Stimulated activated CD8-positive, alpha-beta memory T cell treated with anti-CD3 and anti-CD28 coated beads, Interleukin-4, amount 100 ng/mL, for 1 hour (primary cell): ENCODE measurements at places on chromosomes 4 and X.

GRCh38 chr4:6467600-6467999, 4.8 kb downstream of the PPP2R2C start:
- DNase-seq: no peak

- DNase-seq: no peak
These were observed 27.8 kb downstream of the FRYL start for GRCh38 chr4:48752246-48752645.

DNA sequence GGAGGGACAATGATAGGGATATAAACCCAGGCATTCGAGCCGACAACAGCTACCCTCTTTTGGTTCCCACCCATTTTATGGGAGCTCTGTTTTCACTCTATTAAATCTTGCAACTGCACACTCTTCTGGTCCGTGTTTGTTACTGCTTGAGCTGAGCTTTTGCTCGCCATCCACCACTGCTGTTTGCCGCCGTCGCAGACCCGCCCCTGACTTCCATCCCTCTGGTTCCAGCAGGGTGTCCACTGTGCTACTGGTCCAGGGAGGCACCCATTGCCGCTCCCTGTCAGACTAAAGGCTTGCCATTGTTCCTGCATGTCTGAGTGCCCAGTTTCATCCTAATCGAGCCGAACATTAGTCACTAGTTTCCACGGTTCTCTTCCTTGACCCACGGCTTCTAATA, 1170.5 kb upstream of the PABPC4L start:
- DNase-seq: no peak

DNA sequence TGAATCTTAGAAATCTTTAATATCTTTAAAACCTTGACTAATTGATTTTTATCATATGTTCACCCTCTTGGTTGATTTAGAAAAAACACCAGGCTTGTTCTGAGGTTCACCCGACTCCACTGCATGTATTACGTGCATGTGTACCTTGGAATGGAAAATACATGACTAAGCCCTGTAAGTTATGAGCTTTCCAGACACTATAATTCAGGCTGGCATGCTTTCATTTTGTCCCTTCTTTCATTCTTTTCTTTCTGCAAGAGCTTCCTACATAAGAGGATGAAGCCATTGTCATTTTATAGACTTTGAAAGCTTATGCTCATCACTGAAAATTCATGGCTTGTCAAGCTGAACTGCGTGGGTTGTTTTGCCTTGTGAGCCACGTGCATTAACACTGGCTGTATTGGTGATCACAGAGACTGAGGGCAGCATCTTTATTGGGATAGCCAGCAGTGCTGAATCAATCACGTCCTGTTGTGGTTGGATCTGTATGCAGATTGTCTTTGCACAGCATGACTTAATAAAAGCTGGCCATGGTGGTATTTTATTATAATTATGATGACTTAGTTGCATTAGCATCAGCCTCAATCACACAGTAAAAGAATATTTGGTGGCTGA, 141.9 kb downstream of the SLIT2 start:
- DNase-seq: no peak

GRCh38 chr4:32830160-32830559, 2110.0 kb downstream of the PCDH7 start:
- no peak for DNase-seq

DNA sequence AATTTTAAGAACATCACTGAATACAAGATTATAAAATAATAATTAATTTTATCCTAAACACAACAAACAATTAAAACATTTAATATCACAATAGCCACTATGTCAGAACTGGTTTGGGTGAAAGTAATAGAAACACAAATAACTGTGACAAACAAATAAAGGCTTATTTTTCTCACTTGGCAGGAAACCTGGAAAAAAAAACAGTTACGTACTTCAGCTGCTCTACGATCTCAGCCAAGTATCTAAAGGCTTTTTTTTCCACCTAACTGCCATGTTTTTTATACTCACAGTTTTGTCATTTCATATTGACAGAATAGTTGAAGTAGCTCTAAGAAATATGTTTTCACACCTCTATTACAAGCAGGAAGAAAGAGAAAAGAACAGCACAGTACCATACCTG, 284.8 kb upstream of the INTU start:
- no peak for DNase-seq

GRCh38 chrX:39896951-39897740, 200.6 kb downstream of the BCOR start:
- no peak for DNase-seq

DNA sequence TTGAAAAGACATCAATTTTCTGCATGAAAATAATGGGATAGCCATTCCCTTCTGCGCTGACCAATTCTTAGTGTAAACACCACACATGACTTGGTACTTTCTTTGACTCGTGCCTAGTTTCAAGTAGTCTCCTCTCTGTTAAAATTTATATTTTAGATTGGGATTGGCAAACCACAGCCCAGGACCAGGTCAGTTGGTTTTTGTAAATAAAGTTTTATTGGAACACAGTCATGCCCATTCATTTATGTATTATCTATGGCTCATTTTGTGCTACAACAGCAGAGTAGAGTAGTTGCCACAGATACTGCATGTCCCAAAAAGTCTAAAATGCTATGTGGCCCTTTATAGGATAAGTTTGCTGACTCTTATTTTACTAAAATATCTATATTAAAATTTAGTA, 46.7 kb downstream of the BMX start:
- no peak for DNase-seq
